ENCODE measurements at places on chromosomes 2 and 18.

DNA sequence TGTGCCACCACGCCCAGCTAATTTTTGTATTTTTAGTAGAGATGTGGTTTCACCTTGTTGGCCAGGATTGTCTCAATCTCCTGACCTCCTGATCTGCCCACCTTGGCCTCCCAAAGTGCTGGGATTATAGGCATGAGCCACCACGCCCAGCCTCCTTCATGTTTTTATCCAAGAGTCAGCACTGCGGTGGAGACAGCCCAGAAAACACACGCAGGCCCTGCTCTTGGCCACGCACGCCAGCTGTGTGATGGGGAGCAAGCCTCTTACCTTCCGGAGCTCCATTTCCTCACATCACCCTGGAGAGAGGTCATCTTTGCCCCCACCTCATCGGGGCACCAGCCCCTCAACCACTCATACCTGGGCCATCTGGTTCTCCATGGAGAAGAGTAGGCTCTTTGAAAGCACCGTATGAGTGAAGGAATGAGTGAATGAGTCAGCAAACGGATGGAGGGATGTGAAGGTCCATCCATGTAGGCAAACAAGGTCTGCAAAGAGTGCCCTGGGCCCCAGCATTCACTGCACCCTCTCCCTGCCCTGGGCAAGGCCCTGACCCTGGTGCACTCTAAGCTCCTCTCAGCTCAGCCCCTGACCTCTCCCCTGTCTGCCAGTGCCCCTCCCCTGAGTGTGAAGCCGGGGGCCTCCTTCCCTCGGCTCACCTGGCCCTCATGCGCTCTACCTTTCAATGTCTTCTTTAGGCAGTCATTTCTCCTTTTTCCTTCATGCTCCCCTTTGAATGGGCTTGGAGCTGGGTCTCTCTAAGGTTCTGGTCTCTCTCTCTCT lies 7.4 kb downstream of the GYPC start:
- no peak for DNase-seq

- no peak for DNase-seq
Measured at GRCh38 chr2:128502200-128502599, 183.5 kb upstream of the HS6ST1 start.

- no peak for DNase-seq
Measured at GRCh38 chr2:106038601-106039375, 155.3 kb downstream of the UXS1 start.

DNA sequence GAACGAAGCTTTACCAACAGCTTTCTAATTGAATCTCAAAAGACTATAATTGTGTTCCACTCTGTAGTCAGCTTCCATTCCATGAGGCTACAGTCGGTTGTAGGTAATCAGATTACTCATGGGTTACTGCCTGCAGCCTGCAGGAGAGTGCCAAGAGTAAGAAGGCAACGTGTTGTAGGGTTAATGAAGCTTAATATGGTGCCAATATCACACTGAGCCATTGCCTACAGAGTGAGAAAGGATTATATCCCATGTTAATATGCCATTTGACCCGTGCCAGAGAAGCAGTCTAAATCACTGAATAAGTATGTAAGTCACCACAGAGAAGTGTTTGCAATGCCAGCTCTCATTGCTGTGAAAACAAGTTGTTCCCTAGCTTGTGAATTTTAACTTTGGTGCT lies 734.5 kb upstream of the ACVR2A start:
- peak; percentile 51 for DNase-seq

DNA sequence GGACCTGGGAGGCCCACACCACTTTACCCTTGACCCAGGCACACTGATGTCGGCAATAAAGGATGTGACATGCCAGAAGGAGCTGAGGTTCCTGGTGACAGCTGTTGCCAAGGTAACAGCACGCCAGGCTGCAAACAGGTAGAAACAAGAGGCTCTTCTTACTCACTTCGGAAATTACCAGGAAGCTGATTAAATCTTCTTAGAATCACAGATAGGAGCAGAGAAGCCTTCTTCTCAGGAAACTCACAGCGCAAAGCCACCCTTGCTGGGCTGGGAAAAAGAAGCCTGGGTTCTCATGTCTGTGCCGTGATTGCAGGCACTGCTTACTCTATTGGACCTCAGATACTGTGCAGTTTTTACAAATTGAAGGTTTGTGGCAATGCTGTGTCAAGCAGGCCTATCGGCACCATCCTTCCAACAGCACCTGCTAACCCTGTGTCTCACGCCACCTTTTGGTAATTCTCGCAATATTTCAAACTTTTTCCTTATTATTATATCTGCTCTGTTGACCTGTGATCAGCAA lies 61.0 kb upstream of the TAF1B start:
- peak; percentile 14 for DNase-seq

DNA sequence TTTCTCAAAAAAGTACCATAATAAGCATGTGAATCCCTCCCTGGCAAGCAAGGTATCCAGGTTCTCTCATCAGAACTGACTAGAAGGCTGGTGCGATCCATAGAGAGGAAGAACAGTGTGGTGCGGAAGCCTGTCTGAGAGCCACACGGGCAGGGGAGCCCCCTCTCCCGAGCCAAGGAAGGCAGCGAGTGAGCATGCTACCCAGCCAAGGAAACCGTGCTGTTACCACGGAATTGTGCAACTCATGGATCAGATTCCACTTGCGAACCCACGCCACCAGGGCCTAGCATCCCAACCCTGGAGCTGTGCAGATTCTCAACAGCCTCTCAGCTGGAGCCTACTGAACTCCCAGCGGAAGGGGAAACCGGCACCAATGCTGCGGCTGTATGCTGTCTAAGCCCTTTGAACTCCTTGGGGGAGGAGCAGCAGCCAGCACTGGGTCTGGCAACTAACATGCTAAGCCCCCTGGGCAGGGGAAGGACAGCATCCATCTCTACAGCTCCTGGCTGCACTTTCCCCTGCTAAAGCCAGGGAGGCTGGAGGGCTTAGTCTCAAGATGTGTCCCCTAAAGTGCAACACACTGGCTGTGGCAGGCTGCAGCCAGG lies 823.1 kb downstream of the EPHA4 start:
- DNase-seq, result no peak

GRCh38 chr2:197059477-197059876 lies 133.0 kb upstream of the PGAP1 start:
- peak; percentile 82 for DNase-seq

- no peak for DNase-seq
Measured at GRCh38 chr18:78242254-78242643, 737.4 kb upstream of the SALL3 start.

DNA sequence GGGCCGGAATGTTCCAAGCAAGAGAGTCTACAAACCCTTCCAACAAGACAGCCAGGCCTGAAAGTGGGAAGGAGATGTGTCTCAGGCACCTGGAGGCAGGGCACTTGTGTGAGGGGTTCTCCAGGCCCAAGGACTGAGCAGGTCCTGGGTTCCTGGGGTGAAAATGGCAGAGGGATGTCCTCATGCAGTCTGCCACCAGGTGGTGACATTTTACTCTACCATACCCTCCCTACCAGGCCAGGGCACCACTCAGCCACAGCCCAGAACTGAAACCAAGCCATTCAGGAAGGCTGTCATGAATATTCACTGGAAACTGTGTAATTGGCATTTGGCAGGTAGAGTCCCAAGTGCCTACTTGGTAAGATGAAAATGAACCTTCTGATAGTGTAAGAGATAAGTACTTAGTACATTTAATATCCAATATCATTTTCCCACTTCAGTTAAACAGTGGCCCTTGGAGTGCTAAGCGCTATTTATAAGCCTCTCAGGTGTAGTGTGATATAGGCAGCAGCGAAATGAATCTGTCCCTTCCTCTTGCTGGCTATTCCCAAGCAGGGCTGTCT lies 185.1 kb downstream of the MYO5B start:
- DNase-seq, result peak; percentile 64

DNA sequence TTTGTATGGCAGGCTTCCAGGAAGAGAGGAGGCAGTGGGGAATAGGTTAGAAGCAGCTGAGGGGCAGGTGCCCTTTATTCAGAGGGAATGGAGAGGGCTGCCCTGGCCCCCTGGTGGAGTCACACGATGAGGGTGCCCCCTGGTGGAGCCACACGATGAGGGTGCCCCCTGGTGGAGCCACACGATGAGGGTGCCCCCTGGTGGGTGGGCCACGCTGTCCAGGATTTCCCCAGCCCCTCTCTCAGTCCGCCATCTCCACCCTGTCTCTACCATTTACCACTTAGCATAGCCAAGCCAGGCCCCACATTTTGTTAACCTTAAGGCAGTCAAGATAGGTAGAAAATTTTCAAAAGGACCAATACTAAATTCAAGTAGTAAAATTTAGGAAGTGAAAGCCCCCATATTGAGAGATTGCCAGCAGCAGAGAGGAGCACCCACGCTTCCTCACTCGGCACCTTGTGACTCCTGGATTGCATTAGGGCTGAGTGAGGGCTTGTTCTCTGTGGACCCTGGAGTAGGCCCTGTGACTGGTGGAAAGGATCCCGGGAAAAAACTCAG lies 10.4 kb upstream of the FAM228A start:
- DNase-seq, result peak; percentile 34

- no peak for DNase-seq
Measured at GRCh38 chr2:200944467-200945394, 18.7 kb downstream of the ORC2 start.

DNA sequence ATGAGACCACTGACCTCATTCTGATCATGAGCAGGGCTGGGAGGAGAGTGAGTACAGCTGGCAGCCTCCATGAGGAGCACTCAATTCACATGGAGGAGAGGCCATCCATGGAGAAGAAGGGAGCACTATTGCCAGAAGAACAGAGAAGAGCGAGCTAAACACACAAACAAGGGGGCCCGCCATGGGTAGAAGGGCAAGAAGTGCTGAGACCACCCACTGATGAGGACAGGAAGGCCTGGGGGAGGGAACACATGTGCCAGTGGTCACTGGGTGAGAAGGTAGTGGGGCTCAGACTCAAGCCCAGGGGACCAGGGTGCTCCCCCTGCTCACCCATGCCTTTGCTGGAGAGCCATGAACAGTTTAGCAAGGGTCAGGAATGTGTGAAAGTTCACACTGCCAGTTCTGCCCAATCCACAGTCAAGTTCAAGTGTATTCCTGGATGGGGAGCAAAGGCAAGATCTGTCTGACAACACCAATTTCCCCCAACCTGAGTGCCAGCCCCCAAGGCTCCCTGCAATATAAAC lies 57.7 kb downstream of the TTC32 start:
- no peak for DNase-seq

DNA sequence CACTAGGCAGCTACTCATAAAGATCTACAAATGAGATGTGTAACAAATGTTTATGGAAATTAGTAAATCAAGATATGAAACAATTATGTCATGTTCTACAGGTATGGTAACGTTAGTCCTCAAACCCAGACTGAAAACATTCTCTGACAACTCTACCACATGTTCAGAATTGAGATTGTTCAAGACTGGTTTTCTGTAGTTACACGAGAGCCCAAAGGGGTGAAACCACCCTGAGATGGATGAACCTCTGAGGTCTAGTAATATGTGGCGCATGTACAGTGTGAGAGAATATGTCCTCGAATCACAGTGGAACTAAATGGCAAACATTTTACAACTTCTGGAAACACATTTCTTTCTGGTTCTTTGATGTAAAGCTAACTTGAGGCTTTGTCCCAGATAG lies 614.3 kb downstream of the ZEB2 start:
- no peak for DNase-seq
